ENCODE measurements at places on chromosomes 2 and 18.

DNA sequence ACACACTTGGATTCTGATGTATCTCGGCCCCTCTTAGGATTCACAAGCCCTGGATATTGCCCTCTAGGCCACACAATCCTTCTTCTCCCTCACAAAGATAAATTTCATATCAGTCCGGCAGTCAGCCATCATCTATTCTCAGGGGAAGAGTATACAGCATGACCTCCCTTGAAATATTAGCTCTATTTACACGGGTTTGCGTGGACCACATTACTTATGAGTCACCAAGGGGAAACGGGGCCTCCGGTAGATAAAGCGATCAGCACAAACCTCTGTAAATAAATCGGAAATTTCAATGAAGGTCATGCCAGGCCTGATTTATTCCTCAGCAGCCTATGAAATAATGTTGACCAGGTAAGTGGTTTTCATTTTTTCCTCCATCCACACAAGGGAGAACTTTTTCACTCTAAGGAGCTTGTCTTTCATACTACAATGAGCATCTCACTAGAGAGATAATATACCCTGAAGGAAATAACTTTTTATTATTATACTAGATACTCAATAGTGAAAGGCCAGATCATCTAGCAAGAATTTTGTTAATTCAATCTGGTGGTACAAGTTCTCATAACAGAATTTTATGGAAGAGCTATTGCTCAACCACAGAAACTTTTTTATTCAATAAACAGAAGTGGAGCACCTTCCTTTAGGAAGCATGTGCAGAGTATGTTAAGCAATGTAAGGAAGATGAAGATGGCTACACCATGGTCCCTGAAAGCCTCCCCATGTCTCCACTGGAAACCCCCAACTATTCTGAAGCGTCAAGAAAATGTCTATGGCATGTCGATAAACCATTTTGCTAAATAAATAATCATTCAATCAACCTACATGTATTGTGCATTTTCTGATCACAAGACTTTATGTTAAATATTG, 125.2 kb upstream of the PIK3C3 start:
- DNase-seq, result no peak

GRCh38 chr18:21141668-21142422, 30.2 kb upstream of the ROCK1 start:
- no peak for DNase-seq

- DNase-seq, result peak; percentile 95
These were observed 60.8 kb downstream of the CEP192 start for GRCh38 chr18:13051950-13052349.

GRCh38 chr2:180359522-180360282, 352.6 kb upstream of the CWC22 start:
- peak; percentile 19 for DNase-seq

DNA sequence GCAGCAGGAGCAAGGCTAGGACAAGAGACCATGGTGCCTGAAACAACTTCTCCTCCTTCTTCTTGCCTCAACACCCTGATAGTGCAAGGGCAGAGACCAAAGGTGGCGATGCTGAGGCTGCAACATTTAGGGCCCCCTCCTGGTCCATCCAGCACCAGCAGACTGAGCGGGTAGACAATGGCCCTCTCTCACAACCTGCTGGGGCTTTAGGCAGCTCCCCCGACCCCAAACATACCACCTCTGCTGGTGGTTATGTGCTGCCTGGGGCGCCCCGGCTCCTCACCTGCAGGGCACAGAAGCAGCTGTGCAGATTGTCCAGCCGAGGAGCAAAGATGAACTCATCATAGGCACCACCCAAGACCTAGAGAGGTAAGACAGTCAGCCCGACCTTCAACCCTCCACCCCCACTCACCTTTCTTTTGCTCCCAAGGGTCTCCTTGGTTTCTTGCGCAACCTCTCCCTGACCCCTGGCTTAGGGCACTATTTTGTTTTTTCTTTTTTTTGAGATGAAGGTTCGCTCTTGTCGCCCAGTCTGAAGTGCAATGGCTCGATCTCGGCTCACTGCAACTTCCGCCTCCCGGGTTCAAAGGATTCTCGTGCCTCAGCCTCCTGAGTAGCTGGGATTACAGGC, 3.5 kb downstream of the DNPEP start:
- no peak for DNase-seq

DNA sequence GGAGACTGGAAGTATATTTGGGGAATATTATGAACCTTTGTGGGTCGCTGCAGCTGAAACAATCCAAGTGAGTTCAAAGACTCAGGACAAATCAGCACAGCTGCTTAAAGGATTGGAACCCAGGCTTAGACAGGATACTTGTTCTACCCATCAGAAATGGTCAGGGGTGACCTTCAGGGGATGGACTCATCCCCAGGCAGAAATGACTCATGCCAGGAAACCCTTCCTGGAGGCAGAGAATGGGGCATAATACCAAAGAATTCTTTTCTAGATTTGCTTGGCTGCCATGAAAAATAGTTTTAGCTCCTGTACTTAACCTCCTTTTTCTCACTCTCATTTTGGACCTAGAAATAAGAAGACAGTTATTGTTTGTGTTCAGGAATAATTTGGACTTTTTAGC, 425.5 kb downstream of the TSN start:
- DNase-seq, result no peak

DNA sequence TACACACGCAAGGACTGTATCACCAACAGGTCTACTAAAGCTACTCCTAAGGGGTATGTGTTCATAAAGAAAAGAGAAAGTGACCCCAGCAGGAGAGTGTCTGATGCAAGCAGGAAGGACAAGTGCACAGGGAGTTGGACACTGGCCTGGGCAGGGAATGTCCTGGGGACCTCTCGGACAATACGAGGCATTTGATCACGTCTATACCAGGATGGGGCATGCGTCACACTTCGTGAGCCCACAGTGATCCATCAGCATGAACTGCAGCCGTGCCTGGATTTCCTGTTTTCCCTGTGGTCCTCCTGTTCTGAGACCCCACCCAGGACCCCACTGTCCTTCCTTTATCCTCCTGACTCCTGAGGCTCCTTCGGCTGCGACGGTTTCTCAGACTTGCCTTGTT, 113.9 kb downstream of the HDAC4 start:
- DNase-seq, result no peak

GRCh38 chr18:70127359-70127758, 78.1 kb downstream of the RTTN start:
- no peak for DNase-seq

GRCh38 chr2:160558531-160558930, 64.9 kb upstream of the RBMS1 start:
- DNase-seq, result no peak

- DNase-seq, result no peak
These were observed 2.4 kb downstream of the SPRED2 start for GRCh38 chr2:65429786-65430602.

- no peak for DNase-seq
These were observed 30.7 kb upstream of the FANCL start for GRCh38 chr2:58271826-58272225.

DNA sequence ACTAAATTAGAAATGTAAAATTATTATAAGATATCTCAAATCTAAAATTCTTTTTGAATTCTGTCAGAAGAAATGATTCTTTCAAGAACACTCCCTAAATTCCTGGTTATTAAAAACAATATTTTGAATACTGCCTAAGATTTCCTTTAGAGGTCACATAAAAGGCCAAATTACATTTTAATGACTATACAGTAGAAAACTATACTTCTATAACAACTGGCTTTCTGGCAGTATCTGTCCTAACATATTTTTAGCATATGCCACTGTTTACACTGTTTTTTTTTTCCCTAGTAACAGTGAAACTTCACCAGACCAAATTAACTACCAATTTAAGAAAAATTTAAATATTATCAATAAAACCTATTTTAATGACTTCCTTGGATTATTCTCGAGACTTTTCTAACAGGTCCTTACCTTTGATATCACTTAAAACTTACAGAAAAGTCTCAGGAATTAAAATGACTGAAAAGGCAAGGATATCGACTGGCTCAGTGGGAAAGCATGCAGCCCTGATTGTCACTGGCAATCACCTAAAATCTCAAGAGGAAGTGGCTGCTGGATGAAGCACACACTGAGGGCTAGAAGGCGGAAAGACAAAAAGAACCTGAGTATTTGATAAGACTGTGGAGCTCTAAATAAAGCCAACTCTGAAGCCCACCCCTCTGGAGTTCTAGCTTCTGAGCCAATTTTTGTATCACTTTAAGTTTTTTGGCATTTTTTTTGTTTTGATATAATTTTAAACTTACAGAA, 59.6 kb downstream of the SPIRE1 start:
- peak; percentile 46 for DNase-seq

DNA sequence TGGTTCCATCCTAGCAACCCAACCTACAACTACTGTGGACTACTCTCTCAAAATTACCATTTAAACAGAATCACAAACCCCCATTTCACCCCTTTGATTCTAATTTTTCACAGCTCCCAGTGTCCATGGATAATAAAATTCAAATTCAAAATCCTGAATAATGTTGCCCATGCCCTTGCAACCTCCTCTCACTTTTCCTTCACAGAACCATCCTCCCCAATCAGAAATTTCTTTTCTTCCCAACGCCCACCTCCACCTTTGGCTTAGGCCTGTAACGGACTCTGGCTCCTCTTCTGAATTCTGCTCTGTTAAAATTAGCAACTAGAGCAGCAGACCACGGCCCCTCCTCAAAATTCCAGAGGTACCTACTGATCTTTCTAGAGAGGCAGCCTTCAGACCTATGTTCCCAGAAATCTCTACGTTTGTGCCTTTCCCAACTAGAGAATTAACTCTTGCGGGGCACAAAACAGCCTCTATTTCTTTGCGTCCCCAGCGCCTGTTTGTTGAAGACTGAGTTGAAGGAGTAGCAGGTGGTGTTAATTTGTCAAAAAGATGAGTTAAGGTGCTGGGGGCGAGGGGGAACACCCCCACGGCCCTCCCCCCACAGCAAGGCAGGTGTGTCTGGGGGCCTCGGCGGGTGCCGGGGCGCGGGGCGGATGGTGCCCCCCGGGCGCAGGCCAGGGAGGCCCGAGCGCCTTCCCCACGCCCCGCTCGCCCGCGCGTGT, 428 bp upstream of the MAP3K20 start:
- DNase-seq, result peak; percentile 69

GRCh38 chr2:56749152-56749752, 565.5 kb downstream of the CCDC85A start:
- DNase-seq, result peak; percentile 44

DNA sequence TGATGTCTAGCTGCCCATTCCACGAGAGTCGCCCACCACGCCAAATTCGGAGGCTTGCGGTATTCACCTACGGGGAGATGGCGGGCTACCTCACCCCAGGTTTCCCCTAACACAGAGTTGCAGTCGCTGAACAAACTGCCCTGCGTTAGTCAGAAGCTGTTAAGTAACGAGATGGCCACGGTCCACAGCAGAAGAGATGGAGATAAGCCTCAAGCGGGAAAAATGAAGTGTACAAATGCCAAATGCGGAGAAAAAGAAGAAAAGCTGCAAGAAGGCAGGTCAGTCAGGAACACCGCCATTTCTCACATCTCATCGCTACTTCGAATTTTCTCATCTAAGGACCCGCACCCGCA, 425 bp downstream of the ASB3 start:
- DNase-seq, result no peak

GRCh38 chr18:9156604-9157249, 20.1 kb downstream of the ANKRD12 start:
- no peak for DNase-seq

DNA sequence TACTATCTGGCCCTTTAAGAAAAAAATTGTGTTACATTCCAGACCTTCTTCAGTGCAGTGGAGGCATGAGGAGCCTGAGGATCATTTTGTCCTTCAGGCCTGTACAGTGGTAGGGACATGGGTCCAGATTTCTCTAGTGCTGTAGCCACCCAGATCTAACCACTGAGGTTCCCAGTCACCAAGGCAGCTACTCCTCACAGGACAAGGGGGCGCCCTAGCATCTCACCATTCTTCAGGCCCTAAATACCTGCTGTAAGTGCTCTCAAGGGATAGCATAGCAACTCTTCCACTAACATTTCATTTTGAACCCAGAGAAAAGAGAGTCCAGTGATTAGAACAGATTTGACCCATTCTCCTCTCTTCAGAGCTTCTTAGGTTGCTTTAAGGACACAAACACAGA, 1533.0 kb downstream of the LRP1B start:
- no peak for DNase-seq

DNA sequence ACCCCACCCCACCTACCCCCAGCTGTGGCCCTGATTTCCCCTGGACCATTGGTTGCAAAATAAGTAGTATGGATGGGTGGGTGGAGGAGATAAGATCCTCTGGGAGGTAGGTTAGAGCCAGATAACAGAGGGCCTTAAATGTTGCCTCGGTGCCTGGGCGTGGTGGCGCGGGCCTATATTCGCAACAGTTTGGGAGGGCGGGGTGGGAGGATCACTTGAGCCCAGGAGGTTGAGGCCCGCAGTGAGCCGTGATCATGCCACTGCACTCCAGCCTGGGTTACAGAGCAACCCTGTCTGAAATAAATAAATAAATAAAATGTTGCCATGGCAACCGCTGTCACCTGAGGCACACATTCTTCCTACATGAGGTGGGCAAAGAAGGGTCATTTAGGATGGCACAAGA, 103.3 kb upstream of the GATA6 start:
- DNase-seq, result no peak

DNA sequence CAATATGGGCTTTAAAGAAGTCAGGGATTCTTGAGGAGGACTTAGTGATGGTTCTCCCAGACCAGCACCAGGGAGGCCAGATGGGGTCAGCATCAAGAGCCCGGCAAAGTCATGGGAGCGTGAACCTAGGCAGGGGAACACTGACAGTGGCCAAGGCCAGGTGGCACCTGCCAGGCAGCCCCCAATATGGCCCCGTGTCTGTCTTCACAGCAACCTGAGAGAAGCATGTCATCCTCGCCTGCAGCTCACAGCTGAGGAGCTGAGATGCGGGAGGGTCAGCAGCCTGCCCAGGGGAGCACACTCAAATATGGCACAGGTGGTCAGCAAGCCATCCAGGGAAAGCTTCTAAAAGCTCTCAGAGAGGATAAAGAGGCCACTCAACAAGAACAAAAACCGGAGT, 105.7 kb upstream of the GPC1 start:
- no peak for DNase-seq

- DNase-seq, result no peak
These were observed 287.5 kb upstream of the CRIM1 start for GRCh38 chr2:36068086-36068485.

- peak; percentile 21 for DNase-seq
These were observed 2.8 kb upstream of the TUBA4B start for GRCh38 chr2:219250049-219250781.

GRCh38 chr2:175918935-175919334, 83.1 kb downstream of the LNPK start:
- no peak for DNase-seq

DNA sequence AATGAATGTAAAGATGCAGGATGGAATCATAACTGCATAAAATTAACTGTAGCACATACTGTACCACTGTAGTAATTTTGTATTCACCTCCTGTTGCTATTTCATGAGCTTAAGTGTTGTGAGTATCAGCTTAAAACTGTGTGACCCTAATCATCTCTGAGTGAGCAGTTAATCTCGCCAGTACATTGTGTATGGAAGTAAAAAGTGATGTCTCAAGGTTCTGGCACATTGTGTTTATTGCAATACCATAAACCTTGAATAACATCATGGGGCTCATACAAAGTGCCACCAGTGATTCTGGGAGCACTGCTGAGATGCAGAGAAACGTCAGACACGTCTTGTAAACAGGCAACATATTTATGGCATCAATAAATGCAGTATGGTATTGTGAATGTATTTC, 124.5 kb downstream of the PMAIP1 start:
- DNase-seq, result no peak

Data from Kasumi-1 (cell line).